IMR-90 (cell line): ENCODE measurements at places on chromosomes 4 and X. TPM values are rescaled to one million over a fixed set of nuclear protein-coding genes. Genes with fewer than 3 reads are reported as not detected.

DNA sequence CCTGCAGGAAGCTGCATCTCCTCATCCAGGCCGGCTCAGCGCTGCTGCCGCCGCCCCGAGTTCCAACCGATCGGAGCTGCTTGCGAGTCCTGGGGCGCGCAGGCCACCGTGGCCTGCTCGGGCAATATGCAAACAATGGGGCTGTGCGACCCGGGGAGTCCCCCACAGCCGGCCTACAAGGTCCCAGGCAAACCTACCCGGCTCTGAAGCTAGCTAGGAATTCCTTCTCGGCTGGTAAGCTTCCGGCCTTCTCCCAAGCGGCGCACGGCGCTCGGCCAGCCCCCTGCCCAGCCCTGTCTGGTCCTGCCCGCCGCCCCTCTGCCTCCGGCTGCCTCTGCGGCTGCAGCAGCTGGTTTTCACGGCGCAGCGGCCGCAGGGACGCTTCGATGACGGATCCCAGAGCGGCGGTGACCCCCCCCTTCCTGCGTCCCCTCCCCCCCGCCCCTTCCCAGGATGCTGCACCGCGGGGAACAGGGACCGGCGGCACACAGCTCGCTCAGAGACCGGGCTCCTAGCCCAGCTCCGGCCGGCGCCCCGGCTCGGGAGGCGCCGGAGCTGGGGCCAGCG is 59.4 kb downstream of the TSC22D3 start:
- peak; percentile 21 for DNase-seq
- H3K36me3 ChIP-seq = peaks cover 3% of the 10 kb centered on the region; the same call in 1 of the 2 replicates
- peaks cover 9% of the 10 kb centered on the region; the same call in 1 of the 2 replicates for H3K4me1 ChIP-seq
- H3K4me3 ChIP-seq = peak overlapping the region; percentile 43
- H3K27me3 ChIP-seq = peaks cover 10% of the 10 kb centered on the region
- peak overlapping the region; percentile 72 for H3K27ac ChIP-seq

DNA sequence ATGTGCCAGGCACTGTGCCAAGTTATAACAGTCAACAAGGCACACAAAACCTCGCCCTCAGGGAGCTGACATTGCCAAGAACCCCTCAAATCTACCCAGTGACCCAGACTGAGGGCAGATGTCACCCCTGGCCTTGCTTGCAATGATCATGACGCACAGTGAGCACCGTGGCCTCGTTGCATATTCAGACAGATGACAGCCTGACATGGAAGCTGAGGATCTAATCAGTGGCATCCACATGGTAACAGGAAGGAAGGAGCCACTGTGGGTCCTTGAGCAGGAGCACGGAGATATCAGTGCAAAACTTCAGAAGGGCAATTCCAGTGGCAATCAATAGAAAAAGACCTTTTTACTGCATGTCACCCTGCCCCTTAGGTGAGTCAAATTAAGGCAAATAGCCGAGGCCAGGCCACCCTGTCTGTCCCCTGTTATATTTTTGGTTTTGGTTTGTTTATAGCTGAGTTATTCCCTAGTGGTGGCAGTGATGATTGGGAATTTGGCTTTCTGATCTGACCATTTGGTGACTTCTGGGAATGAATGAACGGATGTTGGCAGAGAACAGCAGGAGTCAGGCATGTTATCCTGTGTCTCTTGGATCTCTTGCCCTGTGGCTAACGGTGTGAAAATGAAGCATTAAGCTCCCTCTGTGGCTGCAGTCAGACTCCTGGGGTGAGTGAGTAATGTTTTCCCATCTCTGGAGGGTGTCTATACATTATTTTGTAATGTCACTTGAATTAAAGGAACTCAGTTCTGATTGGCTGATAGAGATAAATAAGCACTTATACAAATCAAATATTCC is 20.4 kb downstream of the WDR13 start:
- H3K36me3 ChIP-seq = no peaks in the 10 kb centered on the region
- no peaks in the 10 kb centered on the region for H3K4me1 ChIP-seq
- DNase-seq = no peak
- no peaks in the 10 kb centered on the region for H3K27me3 ChIP-seq

GRCh38 chr4:41957634-41958033 is 22.4 kb downstream of the TMEM33 start:
- H3K4me1 ChIP-seq = no peaks in the 10 kb centered on the region
- H3K27me3 ChIP-seq = no peaks in the 10 kb centered on the region
- peaks cover 3% of the 10 kb centered on the region for H3K36me3 ChIP-seq
- DNase-seq = peak; percentile 5

DNA sequence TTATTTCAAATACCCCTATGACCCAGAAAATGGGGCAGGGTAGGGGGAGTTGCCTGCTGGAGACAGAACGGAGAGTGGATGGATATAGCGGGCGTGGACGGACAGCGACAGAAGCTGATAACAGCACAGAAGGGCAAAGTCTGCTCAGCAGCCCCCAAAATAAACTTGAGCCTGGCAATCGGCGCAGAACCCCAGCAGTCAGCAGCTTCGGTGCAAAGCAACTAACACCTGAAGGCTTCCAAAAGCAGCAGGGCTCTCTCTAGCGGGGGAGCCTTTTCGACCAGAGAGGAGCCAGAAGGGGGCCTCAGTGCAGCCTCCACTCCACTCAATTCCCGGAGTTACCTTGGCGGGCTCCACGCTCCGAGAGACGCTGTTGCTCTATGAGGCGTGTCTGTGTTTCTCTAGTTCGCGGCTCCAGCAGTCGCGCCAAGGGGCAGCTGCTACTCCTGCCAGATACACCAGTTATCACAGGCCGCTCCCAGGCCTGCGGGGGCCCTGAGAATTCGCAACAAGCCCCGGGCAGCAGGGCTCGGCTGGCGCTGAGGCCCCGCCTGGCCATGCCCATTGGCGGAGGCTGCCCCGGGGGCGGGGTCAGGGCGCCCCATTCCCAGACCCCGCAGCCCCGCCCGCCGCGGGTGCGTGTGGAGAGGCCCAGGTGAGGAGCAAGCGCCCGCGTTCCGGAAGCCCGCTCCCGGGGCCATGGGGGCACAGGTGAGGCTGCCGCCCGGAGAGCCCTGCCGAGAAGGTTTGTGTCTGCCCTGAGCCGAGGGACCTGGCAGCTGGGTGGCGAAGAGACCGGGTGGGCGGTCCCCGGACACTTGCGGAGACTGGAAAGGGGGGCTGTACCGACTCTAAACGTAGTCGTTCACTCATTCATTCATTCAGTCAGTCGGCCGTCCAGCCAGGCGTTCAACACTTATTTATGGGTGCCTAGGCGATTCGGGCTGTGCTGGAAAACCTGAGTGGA is at the start of the genes CNGA1 and NIPAL1:
TSS of gene CNGA1 (minus strand) at position 541 of the 967 bp plus-strand sequence. CDS start 63,992 bp downstream, outside the sequence.
TSS of gene NIPAL1 (plus strand) at position 632 of the 967 bp plus-strand sequence. CDS start at position 700, 68 bp downstream.
- H3K36me3 ChIP-seq = no peaks in the 10 kb centered on the region
- H3K4me1 ChIP-seq = no peaks in the 10 kb centered on the region
- H3K4me3 ChIP-seq = peak within 1 kb of the TSS; percentile 44
- H3K27ac ChIP-seq = no peak within 1 kb of the TSS
- peaks cover 12% of the 10 kb centered on the region for H3K27me3 ChIP-seq
- DNase-seq = peak; percentile 23

GRCh38 chr4:11264841-11265240 is 163.9 kb downstream of the HS3ST1 start:
- no peak overlapping the region for H3K27ac ChIP-seq
- H3K36me3 ChIP-seq = no peaks in the 10 kb centered on the region
- DNase-seq = no peak

DNA sequence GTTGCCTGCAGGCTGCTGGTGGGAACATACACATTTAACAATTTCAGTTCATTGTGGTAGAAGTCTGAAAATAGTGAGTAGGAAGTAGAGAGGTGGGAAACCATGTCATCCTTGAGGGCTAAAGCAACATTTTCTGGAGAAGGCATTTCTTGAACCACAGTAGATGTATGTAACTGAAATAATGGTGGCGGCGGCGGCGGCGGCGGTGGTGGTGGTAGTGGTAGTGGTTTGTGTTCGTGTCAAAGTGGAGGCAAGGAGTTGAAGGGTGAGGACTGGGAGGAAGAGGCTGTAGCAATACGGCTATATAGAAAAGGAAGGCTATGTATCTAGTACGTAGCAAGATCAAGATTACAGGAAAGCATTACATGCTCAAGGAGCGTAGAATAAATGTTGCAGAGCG is 1381.6 kb upstream of the TENM3 start:
- DNase-seq = no peak
- H3K27ac ChIP-seq = no peak overlapping the region
- no peaks in the 10 kb centered on the region for H3K27me3 ChIP-seq
- H3K4me3 ChIP-seq = no peak overlapping the region
- no peaks in the 10 kb centered on the region for H3K4me1 ChIP-seq

Gene SPANXC
- not detected in 2 replicates for total RNA-seq

Gene ACE2
- not detected in 2 replicates for total RNA-seq

Gene LAS1L
- total RNA-seq = 22.8 and 27.5 TPM in 2 replicates
